ENCODE measurements at places on chromosomes 5 and 9.

DNA sequence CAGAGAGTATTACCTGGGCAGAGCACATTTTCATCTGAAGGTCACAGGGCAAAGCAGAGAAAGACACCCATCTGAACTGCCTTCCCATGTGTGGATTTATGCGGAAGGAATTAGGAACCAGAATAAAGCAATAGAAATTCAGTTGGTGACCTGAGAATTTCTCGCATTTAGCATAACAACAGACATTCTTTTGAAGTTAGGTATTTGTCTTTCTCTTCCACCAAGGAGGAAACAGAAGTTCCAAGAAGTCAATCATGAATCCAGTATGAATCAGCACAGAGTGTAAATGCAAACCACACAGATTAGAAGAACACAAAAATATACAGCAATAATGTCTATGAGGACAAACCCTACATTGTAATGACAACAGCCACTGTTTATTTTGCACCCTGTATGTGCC lies 515.2 kb upstream of the BRINP1 start:
- DNase-seq = no peak

DNA sequence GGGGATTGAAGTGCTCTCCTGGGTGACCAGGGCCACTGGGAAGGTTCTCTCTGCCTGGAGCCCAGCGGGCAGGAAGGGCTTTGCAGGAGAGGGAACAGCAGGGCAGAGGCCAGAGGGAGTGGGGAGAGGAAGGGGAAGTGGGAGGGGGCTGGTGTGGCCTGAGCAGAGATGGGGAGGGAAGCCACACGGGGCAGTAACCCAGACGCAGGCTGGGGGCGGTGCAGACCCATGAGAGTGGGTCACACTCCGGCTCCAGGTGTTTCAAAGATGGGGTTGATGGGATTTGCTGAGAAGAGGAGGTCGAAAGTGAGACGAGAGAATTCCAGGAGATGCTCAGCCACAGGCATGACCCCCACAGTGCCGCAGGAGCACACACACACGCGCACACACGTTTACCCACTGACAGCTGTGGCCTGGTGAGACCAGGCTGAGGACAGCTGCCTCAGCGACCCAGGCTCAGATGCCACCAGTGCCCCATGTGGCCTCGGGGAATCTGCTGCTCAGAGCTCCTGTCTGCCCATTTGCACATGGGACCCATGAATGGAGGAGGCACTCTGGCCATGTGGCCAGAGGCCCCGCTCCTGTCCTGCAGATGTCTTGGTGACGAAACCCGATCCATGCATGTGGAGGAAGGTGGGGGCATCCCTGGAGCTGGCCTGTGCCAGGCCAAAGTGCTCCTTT lies 32.7 kb upstream of the FCN2 start:
- DNase-seq = no peak

GRCh38 chr9:133460405-133461175 lies 812 bp downstream of the CACFD1 start:
- peak; percentile 62 for DNase-seq

DNA sequence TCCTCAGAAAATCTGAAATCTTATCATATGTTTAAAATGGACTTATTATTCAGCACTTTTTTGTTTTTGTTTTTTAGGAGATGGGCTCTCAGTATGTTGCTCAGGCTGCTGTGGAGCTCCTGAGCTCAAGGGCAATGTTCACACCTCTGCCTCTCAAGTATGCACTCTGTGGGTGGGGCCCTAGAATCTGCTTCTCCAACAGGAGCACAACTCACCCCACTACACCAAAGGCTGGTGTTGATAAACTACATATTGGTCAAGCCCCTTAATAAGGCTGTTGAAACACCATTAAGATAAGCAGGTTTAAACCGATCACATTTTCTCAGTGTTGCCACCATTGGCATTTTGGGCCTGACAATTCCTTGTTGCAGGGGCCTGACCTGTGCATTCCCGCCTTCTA lies 131.6 kb downstream of the FANCC start:
- DNase-seq = no peak

GRCh38 chr5:125057912-125058826 lies 311.7 kb upstream of the ZNF608 start:
- no peak for DNase-seq

DNA sequence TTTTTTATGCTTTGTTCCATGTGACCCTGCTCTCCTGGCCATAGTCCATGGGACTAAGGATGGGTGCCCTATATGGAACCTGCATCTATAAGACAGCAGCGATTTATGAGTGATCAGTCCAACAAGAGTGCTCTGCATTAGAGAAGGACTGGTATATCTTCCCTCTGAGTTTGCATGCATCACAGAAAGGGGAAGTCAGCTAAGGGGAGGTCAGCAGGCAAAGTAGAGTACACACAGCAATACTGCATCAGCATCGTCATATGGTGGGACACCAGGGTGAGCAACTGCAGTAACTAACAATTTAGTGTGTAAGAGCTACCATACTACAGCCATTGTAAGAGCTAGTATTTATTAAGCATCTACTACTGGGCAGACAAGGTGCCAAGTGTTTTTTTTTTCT lies 311.3 kb downstream of the NDUFS4 start:
- no peak for DNase-seq

DNA sequence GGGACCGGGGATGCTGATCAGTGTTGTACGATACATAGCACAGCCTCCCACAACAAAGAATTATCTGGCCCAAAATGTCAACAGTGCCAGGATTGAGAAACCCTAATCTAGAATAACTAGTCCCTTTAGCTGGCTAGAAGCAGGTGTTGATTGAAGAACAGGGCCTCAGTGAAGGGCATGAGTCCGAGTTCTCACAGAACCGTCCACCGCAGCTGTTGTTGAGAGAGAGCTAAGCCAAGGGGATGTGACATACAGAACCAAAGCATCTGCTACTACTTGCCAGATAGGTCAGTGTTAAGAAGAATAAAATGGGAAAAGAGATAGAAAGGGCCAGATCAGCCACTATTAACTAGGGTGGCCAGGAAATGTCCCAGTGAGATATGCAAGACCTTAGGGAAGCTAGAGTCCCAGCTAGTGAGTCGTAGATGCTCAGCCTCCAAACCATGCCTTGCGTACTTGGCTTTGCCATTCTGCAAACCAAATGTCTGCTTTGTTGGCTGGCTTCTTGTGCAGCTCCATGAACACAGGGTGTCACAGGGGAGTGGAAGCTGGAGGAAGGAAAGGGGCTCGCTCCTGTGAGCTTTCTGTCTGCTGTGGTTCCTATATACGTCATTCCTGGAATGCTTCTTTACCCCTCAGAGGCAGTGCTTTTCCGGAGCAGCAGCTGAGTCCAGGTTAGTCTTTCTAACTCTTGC lies 68.9 kb downstream of the FBXO38 start:
- no peak for DNase-seq

DNA sequence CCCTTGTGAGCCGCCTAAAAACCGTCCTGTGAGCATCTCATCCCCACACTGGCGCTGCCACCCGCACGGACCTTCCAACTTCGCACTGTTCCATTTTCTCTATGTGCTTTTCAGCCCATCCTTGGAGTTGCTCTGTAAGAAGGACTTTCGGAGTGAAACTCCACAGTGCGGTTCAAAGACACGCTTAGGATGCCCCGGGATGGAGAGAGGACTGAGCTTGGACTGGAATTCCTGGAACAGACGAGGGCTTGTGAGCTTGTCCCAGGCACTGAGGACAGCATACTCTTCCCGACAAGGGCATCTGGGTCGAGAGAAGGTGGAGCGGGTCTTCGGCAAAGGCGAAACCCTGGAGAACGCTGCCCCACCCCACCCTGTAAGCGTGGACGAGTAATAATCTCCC lies 187.8 kb downstream of the MEF2C start:
- no peak for DNase-seq

DNA sequence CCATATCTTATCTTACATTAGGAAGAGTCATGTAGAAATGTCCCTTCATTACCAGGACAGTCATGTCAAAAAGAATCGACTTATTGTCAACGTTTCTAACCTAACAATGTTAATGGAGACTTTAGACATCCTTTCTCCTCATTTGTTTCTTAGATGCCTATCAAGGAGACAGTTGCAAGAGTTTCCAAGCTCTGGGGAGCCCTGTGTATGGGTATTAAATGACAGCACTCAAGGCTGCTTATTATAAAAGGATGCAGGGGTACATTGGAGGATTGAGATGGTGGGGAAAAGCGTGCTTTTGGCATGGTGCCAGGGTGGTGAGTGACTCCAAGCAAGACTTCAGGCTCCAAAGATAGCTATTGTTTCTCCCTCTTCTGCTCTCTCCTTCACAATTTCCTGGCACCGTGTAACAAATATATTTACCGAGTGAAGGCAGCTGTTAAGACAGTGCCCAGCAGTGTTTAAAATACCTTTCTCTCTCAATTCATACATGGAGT lies 461.3 kb upstream of the CLINT1 start:
- no peak for DNase-seq

DNA sequence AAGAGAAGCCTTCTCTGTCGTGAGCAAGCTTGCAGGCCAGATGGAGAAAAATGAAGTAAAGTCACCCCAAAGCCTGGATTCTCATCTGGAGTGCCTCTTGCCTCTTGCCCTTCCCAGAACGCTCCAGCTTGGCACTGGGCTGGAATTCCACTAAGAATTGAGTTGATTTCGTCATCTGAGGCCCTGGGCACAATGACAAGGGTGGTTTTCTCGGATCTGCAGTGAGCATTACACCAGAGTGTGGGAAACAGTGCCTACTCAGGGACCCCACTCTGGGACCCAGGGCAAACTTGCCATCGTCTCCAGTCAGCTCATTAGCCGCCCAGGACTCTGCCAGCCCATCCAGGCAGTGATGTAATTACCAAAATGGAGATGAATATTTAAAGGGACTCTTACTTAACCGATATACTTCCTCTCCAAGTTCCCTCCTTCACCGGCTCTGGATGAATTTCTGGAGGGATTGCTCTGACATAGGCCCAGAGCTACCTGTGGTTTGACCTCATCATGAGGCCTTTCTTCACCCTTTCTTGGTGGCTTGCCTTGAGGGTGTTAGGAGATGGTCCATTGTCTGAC lies 44.7 kb upstream of the LCP2 start:
- DNase-seq = no peak

DNA sequence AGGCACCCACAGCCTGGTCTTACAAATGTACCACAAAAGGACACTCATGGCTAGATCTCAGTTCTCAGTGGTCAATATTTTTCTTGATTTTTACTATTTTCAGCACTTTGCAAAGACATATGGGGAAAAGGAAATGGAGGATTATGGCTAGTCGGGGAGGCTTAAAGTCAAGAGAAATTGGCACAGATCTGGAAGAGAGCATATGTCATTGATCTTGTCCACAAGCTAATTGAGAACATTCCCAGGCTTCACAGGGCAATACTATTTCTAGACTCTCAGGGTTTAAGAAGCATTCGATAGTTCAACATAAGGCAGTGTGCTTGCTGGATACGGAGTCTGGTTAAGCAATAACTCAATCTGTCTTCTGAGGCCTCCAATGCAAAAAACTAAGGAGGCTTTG lies 285.8 kb downstream of the ZNF608 start:
- no peak for DNase-seq

- DNase-seq = no peak
Observed at GRCh38 chr5:39186722-39187539, 32.4 kb downstream of the FYB1 start.

GRCh38 chr5:78495800-78496199 lies 135.4 kb downstream of the SCAMP1 start:
- DNase-seq = no peak

DNA sequence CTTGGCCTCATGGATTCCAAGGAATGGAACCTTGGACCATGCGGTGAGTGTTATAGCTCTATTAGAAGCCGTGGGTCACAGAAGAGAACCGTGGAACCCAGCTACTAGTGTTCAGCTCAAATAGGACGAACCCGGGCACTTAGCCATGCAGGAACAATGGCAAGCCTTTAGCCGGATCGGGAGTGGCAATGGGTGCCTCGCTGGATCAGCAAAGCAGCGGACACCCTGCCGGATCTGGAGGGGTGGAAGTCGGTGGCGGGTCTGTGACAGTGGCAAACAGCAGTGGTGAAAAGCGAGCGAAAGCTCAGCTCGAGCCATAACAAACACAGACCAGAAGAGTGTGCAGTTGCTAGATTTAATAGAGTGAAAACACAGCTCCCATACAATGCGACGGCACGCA lies 2.4 kb upstream of the CDO1 start:
- DNase-seq = no peak

DNA sequence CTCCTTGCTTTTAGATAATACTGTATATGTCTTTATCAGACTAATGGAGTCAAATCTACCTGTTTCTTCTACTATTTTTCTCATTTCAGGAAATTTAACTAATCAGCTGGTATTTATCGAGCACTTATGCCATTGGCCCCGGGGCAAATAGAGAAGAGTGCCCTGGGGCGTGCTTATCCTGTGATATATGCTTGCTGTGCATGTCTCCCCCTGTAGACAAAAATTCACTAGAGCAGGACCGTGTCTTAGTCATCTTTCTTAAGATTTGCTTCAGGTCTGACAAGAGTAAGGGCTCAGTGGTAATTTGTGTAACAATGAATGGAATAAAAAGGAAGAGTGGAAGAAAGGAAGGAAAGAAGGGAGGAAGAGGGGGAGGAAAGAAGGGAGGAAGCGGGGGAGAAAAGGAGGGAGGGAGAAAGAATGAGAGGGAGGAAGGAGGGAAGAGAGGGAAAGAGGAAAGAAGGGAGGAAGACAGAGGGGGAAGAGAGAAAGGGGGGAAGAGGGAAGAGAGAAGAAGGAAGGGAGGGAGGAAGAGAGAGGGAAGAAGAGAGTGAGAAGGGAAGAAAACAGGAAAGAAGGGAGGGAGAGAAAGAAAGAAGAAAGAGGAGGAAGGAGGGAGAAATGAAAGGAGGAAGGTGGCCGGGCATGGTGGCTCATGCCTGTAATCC lies 295.7 kb upstream of the PANK3 start:
- no peak for DNase-seq

GRCh38 chr5:167578977-167579692 lies 712.3 kb upstream of the WWC1 start:
- DNase-seq = no peak
